ENCODE measurements at places on chromosomes 7 and 10.
A peak's percentile ranks its signal among the peaks of the same experiment; 100 is the strongest.

DNA sequence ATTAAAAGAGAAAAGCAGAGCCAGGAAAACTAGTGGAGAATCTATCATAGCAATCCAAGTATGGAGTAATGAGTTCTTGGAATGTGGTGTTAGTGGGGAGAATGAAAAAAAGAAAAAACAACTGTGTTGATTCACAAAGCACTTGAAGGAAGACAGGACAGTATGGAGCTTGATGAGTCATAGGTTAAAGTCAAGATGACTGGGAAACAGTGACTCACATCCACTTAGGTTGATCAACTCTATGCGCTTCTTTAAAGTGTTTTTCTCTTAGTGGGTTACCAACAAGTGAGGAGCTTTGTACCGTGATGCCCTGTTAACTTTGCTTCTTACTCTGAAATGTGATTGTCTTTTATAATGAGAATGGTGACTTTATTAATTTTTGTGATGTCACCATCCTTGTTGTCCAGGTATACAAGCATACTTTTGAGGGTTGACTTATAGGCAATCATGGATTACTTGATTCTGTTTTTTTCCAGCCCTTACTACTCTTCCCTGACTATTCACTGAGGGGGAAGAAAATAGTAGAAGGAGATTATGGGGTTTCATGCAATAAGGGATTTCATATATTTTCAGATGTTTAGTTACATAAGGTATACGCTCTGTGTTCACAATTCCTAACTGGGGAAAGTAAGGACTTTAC is 32.1 kb upstream of the MDFIC start:
- DNase-seq: peak; percentile 52

DNA sequence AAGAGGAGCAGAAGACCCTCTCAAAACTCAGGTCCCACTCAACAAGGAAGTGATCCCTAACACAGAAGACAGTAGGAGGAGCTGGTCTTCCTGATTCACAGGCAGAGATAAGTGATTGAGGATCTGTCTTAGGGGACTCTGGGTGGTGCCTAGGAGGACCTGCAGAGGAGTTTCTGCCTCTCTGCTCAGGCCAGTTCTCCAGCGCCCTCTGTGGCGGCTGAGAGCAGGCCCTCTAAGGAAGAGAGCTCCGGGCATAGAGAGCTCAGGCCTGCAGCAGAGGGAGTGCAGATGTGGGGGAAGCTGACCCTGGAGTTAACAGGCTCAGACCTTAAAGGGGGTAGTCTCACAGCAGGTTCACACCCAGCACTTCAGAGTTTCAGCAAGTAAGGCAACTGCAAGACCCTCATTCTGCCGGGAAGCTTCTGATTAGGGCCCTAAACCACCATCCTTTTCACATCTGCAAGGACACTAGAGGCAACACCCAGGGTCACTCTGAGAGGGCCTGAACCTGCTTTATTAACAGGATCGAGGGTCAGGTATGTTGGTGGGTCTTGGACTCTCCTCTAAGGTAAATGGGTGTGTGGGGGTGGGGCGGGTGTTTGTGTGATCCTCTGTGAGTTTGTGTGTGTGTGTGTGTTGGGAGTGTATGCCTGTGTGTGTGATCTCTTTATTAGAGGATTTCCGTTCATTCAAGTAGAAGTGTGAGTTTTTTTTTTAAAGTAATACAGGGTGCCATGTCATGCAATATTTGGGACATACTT is 57.6 kb upstream of the TARP start:
- DNase-seq: peak; percentile 87

DNA sequence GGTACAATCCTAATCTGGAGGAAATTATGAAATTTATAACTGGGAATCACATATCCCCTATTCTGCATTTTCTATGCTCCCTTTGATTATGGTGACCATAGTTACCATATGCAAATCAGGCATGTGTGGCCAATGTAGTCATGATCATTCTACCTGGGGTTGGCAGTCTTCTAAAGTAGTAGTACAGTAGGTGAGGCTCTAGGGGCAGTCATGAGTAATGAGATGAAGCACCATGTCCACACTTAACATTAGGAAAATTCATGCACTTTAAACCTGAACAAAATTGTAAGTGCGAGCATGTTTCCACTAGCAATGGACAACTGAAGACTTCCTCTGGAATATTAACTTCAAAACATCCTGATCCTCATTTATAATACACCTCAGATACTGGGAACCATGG is 545.9 kb downstream of the SUGCT start:
- peak; percentile 37 for DNase-seq

DNA sequence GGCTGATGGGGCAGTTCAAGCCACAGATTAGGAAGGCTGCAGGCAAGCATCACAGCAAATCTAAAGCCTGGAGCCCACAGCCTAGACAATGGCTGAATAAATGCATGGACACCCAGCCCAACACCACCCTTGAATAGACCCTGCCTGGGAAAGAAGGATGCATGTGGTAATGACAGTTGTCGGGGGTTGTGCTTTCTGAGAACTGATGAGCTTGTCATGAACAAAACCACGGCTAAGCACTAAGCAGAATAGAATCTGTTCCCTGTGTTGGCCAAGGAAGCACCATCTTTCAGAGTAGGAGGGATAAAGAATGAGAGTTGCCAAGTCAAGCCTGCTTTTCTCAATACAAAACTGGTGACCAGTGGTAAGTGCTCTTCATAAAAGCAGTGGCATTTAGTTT is 66.1 kb upstream of the JCAD start:
- no peak for DNase-seq

- peak; percentile 70 for DNase-seq
Measured at GRCh38 chr7:137882261-137882668, 35.5 kb upstream of the DGKI start.

DNA sequence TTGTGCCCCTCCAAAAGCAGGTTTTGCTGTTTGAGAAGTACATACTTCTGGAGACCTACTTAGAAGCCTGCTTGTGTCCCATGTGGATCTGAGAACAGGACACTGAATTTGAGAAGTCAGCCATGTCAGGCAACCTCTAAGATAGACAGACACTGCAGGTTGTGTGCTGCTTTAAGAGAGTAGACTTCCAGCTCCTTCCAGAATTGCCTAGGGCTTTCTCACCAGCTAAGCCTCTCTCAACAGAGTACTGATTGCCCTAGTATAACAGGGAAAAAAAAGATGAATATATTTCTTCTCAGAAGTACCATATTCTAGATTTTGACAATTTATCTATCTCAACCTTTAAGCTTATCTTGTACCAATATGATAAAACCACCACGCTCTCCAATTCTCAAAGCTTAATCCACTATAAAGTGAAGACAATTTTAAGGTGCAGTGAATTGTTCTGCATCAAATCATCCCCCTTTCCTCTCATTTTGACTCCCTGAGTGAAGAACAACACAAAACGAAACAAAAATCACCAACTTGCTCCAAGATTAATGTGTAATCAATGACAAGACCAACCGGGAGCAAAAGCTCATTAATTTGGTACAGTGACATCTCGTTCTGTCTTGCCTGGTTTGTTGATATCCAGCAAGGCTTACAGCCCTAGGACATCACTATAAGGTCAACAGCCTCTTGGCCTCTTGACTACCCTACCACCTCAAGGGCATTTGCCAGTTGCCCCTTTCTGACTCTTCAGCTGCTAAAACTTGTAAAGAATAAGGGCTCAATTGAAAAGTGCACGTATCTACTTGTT is 214.6 kb downstream of the SORCS1 start:
- DNase-seq: no peak

DNA sequence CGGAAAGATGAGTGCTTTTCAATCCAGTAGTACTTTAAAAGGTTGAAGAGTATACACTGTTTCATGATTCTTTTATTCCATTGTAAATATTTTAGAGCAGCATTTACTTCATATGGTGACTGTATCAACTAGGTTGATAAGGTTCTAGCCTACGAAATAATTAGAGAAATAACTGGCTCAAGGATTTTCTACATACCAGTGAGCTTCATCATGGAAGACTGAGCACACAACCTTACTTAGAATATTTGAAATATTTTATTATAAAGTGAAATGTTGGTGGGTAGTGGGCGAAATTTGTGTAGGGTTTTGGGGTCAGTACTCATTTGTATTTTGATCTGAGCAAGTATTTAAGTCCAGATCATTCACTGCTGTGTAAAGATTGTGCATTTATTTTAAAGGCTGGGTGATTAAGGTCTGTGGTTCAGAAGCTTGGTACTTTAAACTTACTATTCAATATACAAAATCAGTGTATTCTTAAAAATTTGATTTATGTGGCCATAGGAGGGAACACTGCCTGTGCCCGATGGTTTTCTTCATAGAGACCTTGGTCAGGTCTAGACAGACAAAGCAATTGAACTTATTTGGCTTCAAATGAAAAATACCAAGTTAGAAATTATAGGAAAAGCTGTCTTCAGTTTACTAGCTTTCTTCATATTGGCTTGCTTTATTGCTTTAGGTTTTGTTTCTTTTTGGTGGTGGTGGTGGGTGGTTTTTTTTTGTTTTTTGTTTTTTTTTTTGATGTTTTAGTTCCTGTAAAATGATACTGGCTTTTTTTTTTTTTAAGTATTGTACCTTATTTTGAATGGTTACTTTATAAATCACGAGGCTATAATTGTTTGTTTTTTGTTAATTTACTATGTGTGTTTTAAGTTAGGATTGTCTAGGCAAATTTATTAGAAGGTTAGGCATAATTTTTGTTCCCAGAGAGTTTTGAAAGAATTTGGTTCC is 3.0 kb downstream of the KMT2E start:
- DNase-seq: no peak

Data from NB4 (cell line).